ENCODE measurements at places on chromosomes 12 and 14.

GRCh38 chr12:42019746-42020145, 124.9 kb downstream of the GXYLT1 start:
- no peak for DNase-seq

- DNase-seq, result no peak
Observed at GRCh38 chr14:38623661-38624060, 367.8 kb upstream of the CLEC14A start.

GRCh38 chr12:45244561-45245343, 28.9 kb downstream of the ANO6 start:
- DNase-seq, result no peak

DNA sequence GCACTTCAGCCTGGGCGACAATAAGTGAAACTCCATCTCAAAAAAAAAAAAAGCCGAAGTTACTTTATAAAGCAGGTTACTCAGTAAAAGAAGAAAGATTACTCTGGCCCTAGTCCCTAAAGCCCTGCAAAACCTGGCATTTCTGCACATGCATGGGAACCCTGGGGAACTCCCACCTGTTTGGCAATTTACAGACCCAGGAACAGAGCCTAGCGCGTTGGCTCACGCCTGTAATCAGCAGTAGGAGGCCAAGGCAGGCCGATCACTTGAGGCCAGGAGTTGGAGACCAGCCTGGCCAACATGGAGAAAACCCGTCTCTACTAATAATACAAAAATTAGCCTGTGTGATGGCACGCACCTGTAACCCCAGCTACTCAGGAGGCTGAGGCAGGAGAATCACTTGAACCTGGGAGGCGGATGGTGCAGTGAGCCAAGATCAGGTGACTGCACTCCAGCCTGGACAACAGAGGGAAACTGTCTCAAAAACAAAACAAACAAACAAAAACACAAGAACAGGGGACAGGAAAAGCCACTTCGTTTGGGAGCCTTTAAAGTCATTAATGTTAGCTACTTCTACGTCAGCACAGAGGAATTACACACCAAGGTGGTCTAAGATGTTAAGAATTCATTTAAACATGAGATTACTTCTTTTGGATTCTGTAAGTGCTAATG, 34.1 kb upstream of the SPTSSA start:
- DNase-seq, result no peak

DNA sequence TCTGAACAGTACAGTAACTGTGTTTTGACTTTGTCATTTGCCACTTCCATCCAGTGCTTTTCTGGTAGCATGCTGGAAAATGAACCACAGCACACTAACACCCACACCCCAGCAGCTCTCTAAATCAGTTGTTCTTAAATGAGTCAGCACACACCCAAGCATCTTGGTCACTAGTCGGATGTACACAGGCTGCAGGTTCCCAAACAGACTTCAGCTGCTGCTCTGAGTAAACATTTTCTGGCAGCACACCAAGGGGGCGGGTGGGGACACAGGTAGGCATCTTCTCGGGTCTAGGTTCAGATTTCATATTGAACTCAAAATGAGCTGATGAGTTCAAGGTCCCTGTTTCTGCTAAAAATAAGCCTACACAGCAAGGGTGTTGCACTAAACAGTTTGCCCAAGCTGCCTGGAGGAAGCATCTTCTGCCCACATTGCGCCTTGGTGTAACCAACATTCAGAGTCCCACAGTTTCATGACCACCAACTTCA, 39.8 kb downstream of the IFNG start:
- DNase-seq, result no peak

GRCh38 chr14:79098324-79098723, 928.2 kb downstream of the NRXN3 start:
- no peak for DNase-seq

DNA sequence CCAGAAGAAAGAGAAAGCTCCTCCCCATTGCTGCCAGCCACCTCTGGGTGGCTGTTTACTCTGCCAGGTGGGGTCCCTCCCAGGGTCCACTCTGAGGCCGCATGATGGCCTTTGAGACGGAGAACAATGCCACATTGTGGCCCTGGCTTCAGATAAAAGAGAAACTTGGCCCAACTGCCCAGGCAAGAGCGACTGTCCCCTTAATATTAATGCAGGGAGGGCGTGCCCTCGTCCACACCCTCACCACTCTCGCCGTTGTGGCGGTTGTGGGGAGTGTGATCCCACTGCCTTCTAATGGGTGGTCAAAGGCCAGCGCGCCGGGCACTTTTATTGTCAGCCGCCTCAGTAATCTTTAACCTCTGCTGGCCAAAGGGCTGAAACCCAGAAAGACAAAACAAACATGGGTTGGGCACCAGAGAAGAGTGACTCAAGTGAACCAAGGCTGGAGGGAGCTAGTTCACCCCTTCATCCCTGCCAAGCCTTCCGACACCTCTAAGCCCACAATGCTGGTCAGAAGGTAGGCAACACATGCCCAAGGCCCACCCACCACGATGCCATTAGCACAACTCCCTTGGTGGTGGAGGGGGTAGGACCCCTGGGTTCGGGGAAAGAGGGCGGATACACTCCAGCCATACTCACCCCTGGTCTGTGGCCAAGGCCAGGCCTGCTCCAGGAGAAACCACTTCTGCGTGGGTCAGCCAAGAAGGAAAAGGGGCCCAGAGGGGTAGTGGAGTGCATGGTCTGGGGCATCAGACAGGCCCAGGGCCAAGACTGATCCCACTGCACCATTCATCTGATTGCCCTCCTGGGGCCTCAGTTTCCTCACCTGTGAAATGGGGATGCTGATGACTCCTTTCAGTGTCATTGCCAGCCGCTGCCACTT, 44.5 kb upstream of the BCL11B start:
- no peak for DNase-seq

GRCh38 chr14:78904094-78904493, 733.9 kb downstream of the NRXN3 start:
- DNase-seq, result no peak

- no peak for DNase-seq
Observed at GRCh38 chr14:75660238-75660629, 442 bp downstream of the ERG28 start.

GRCh38 chr14:105257464-105257863, 9.1 kb downstream of the BTBD6 start:
- no peak for DNase-seq

DNA sequence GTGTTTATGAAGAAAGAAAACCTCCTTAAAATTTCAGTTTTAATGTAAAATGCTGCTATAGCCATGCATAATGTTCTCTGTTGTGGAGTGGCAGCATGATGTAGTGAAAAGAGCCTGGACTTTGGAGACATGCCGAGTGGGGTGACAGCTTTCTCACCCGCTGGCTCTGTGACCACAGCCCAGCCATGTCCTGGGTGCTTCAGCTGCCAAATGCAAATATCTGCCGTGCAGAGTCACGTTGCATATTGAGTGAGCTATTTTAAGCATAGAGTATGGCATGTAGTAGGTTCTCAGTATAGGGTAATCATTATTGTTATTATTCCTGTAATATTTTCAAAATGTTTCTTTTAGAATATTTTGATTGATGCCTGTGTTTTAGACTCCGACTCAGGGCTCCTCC, 15.5 kb upstream of the TCTN2 start:
- no peak for DNase-seq

- DNase-seq, result no peak
Observed at GRCh38 chr12:51921017-51921725, 13.9 kb downstream of the ACVRL1 start.

GRCh38 chr14:104158827-104159798, 20.7 kb downstream of the KIF26A start:
- no peak for DNase-seq

DNA sequence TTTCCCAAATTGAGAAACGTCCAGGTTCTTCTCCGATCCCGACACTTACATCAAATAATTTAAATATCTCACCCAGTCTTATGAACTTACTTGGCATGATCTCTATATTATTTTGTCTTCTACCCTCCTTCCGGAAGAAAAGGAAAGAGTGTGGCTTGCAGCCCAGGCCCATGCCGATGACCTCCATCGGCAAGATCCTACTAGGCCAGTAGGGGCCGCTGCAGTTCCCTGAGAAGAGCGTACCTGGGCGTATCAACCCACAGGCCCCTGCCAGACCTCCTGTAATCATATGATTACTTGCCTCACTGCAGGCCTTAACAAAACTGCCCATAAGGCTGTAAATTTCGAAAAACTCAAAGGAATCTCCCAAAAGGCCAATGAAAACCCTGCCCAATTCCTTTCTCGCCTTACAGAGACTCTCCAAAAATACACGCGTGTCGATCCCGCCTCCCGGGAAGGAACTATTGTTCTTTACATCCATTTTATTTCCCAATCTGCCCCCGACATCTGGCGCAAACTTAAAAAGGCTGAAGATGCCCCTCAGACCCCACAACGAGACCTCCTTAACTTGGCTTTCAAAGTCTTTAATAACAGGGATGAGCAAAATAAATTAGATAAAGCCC, 69.6 kb downstream of the MOK start:
- peak; percentile 49 for DNase-seq

- DNase-seq, result no peak
Observed at GRCh38 chr14:33904609-33905008, 46.3 kb downstream of the EGLN3 start.

- no peak for DNase-seq
Observed at GRCh38 chr12:12210983-12211382, 55.9 kb downstream of the LRP6 start.

- DNase-seq, result no peak
Observed at GRCh38 chr12:31966558-31967205, 7.5 kb downstream of the RESF1 start.

GRCh38 chr14:29454026-29454693, 473.5 kb downstream of the PRKD1 start:
- no peak for DNase-seq

GRCh38 chr14:55038708-55039107, 11.7 kb downstream of the SOCS4 start:
- no peak for DNase-seq

DNA sequence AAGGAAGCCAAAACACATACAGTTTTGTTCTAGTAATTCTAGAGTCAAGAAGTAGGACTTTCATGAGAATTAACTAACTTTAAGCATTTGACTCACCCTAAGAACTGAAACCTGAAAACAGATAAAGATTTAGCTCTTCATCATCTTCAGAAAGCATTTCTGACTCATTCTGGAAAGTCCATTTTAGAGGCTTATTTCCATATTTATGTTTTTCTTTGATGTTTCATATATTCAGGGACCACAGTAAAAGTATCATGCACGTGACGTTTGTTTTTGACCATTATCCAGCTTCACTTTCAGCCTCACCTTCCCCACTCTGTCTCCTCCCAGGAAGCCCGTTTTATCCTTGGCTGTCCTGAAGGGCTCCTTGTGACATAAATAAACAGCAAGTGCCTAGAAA, 79.2 kb downstream of the MDGA2 start:
- DNase-seq, result no peak

DNA sequence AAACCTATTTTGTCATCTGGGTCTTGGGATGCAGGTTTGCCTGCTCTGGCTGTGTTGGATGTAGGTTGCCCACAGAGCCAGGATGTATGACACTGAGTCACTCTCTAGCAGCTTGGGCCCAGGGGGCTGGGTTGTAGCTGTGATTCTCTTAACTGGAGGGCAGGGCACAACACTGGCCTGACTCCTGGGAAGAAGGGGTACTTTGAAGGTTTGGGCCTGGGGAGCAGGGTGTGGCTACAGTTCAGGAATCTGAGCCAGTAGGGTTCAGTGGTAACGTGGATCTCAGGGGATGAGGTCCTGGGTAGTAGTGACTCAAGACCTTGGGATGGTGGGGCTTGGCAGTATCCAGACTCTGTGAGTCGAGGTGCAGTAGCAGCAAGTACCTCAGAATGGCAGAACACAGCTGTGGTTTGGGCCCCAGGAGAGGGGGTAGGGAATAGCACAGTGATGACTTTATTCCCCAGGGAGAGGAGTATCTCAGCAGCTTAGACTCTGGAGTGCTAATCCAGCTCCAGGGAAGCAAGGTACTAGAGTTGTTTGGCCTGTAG, 25.7 kb downstream of the TBC1D15 start:
- no peak for DNase-seq

GRCh38 chr12:13211859-13212664, 15.5 kb downstream of the EMP1 start:
- DNase-seq, result peak; percentile 41

GRCh38 chr12:75549989-75550388, 38.6 kb upstream of the KRR1 start:
- no peak for DNase-seq

DNA sequence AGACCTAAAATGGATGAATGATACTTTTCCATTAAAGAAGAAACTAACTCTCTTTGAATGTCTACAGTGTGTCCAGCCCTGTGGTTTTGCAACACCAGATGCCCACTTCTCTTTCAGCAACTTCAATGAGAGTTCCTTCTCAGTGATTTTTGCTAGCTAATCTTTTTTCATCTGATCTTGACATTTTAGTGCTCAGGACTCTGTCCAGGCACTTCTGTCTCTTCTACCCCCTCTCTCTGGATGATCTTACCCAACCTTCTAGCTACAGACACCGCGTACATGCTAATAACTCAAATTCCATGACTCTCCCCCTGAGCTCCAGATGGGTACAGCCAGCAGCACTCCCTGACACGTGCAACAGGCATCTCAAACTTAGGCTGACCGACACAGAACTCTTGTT, 161.1 kb upstream of the FOXN3 start:
- no peak for DNase-seq

DNA sequence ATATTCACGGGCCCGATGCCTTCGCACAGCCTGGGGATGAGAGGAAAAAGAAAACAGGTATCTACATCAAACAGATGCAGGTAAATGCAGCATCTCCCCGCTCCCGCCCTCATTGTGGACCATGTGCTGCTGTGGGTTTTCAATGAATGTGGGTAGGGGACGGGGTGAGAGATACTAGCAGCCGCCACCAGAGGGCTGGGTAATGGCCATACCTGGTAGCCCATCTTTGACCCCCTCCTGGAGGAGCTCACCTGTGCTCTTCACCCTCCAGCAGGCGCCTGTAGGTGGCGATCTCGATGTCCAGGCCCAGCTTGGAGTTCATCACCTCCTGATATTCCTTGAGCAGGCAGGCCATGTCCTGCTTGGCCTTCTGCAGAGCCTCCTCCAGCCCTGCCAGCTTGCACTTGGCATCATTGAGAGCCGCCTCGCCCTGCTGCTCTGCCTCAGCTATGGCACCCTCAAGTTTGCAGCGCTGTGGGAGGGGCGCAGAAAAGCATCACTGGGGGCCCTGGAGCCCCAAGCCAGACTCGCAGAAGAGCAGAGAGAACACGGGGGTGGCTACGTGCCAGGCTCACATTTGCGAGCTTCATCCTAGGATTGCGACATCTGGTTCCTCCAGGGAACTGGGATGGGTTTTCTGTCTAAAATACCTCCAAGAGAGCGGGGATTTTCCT, 10.2 kb downstream of the KRT82 start:
- DNase-seq, result no peak
